ENCODE measurements at places on chromosomes 1 and 21.
A peak's percentile ranks its signal among the peaks of the same experiment; 100 is the strongest.

GRCh38 chr21:42062236-42063022, 8.7 kb upstream of the UMODL1 start:
- peak; percentile 58 for DNase-seq

- DNase-seq = no peak
These were observed 3.2 kb downstream of the EFHD2 start for GRCh38 chr1:15412843-15413242.

- no peak for DNase-seq
These were observed 31.7 kb upstream of the DNAH14 start for GRCh38 chr1:224897529-224898327.

DNA sequence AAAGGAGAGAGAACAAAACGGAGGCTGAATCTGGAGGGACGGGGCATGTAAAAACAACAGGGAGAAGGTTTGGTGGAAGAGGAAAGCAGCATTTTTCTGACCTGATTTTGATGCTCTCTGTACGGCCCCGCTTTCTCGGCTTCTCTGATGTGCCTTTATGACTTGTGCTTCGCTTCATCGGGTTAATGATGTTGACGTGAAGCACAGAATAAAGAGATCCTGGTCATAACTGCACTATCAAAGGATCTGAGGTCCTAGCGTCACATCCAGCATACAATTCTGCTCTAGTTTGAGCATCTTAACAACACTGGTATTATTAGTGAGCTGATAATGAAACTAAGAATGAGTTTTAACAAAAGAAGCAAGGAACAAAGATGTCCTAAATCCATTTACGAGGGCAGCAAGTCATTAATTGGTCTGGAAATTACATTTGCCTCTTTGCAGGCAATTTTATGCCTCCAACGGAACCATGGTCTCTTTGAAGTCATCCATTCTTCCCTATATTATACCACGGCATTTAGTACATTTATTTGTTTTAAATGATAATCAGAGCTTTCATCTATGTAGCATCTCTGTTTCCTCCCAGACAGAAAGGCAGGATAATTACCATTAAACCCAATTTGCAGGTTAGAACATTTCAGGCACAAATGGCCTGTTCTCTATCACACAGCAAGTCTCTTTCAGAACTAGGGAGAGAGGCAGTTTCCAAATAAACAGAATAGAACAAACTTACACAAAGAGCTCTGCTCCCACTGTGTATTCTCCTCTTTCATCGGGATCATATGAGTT, 45.3 kb upstream of the B3GALNT2 start:
- DNase-seq = no peak

DNA sequence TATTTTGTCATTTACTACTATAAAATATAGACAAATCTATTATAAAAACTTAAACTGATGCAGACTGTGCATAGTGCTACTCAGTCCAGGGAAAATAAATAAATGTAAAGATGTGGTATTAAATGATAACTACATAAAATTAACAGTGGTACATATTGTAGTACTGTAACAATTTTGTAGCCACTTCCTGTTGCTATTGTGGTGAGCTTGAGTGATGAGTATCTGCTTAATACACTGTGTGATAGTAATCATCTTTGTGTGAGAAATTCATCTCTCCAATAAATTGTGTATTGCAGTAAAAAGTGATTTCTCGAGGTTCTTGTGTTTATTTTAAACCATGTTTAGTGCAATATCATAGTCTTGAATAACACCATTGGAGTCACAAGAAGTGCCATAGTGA, 353.4 kb upstream of the ZRANB2 start:
- no peak for DNase-seq

DNA sequence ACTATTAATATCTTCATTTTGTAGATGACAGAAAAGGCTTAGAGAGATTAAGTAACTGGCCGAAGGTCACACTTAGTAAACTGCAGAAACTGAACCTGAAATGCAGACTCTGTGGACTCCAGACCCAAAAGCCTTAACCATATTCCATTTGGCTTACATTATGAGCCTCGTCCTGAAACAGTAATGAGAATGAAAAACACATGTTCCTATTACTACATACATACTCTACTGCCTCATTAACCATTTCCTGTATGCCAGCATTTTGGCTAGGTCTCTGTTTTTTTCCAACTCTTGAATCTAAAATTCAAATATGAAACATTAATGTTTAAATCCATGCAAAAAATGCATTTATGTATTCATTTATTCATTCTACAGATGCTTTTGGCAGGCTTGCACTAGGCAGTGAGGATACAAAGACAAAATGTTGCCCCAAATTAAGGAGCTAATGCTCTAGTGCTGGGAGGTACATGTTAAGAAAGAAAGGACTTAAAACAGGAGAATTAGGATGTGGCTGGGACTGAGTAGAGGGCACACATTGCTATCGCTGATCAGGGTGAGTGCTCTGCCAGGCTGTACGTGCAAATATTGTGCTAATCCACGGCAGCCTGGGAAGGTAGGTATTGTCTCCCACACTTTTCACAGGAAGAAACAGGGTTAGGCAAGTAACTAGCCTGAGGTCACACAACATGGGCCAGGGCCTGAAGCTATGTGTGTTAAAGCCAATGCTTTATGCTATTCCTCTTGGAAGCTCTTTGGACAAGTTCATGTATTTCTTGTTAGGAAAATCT, 14.0 kb downstream of the DEGS1 start:
- no peak for DNase-seq

All from stimulated activated CD8-positive, alpha-beta memory T cell treated with anti-CD3 and anti-CD28 coated beads, Interleukin-12 subunit alpha, Interleukin-12 subunit beta, amount 100 ng/mL, for 4 hours (primary cell).